ENCODE measurements at places on chromosomes 3 and 15. TPM values are rescaled to one million over a fixed set of nuclear protein-coding genes. Genes with fewer than 3 reads are reported as not detected.
A peak's percentile ranks its signal among the peaks of the same experiment; 100 is the strongest.

DNA sequence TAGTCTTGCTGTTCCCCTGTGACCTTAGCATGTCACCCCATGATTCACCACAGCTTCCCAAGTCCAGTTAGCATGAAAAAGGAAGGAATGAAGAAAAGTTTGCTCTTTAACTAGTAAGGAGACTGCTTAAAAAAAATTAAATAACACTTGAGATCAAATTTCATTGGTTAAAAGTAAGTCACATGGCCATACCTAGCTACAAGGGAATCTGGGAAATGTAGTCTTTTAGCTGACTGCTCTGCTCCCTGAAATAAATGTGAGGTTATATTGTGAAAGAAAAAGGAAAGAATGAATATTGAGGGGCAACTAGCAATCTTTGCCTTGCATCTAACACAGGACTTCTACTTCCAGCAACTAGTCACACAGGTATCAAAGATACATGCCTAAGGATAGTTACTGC is 84.7 kb upstream of the LRRN1 start:
- DNase-seq = no peak

DNA sequence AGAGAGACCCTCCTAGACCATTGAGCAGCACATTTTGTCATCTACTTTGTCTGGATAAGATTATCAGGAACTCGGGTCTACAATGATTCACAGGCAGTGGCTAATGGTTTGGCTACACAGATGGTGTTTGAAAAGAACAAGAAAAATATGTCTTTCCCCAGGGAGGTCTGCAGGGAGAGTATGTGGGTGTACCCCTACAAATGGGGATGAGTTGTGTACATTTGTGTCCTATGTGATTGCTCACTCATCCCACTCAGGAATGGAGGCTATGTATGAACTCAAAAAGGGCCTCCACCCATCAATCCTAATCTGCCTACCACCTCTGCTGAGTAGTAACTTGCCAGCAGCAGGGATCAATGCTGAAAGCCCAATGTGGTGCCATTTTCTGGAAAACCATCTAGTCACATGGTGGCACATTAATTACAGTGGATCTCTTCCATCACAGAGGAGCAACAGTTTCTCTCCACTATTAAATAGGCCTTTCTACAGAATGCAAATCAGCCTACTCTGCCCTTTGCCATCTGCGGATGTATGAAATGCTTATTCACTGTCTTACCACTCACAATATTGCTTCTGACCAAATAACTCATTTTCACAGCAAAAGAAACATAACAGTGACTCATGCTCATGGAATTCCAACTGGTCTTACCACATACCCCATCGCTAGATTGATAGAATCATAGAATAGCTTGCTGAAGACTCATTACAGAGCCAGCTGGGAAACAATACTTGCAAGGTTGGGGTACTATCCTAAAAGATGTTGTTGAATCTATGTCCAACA is 48.3 kb upstream of the TRIM42 start:
- DNase-seq = no peak

- DNase-seq = no peak
Measured at GRCh38 chr15:25394898-25395297, 43.9 kb downstream of the UBE3A start.

DNA sequence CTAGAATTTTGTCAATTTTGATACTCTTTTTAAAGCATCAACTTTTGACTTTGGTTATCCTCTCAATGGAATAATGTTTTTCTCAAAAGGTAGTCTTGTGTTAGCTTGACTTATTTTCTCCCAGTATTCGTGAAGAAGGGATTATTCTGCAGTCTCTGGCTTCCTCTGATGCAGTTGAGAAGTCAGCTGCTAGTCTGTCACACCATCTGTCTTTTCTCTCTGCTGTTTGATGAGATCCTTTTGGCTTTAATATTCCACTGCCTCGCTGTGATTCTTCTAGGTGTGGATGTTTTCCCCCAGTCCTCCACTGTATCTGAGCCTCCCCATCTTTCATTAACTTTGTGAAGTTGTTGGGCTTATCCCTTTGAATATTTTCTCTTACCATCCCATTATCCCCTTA is 141.0 kb downstream of the WDR72 start:
- DNase-seq = no peak

DNA sequence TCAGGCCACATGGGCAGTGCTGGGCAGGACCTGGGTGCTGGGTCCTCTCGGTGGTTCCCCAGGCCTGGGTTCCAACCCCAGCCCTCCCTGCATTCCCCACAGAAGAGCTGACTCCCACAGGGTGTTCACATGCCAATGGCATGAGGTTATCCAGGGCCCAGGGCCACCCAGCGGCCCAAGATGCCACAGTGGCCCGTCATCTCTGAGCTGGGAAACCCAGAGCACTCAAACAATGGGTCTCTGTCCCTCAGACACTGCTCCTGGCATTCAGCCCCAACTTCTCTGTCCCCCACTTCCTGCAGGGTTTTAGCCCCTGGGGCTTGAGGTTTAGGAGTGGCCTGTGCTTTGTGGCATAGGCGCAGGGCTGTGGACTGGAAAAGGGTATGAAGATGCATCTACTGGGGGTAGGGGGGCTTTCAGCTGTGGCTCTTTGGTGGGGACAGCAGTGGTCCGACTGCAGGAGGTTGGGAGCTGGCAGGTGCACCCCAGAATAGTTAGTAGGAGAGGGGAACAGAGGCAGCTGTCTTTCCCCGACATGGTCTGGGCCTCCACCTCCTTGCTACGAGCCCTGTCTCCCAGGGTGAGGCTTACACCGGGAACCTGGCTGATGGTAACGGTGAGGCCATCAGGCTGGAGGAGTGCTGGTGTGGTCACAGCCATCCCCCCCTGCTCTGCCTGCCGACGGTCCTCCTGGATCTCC is 1.7 kb downstream of the CCDC9B start:
- no peak for DNase-seq

- no peak for DNase-seq
Measured at GRCh38 chr3:183300996-183301562, 48.0 kb downstream of the B3GNT5 start.

- no peak for DNase-seq
Measured at GRCh38 chr3:185645596-185646381, 59.7 kb downstream of the SENP2 start.

- peak; percentile 89 for DNase-seq
Measured at GRCh38 chr3:137012097-137012501, 54.3 kb downstream of the IL20RB start.

- no peak for DNase-seq
Measured at GRCh38 chr3:52041118-52041731, 15.1 kb downstream of the DUSP7 start.

DNA sequence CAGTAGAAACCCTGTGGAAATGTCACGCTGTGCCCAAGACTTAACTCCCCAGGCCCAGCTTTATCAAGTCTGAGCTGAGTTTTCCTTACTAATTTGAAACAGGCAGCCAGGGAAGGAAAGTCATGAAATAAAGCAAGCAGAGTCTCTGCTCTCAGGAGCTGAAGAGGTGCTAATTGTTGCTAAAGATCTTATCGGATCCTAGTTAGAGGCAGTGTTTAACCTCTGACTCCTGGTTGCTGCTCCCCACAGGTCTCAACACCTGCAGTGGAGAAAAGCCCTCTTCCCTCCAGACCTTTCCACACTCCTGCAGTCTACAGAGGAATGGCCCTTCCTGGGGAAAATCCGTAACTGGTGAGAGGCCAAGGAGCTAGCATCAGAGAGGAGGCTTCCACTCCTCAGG is 628.2 kb downstream of the NTRK3 start:
- no peak for DNase-seq

- DNase-seq = no peak
Measured at GRCh38 chr3:30605005-30605404, 1.4 kb upstream of the TGFBR2 start.

GRCh38 chr3:45226206-45226915 is at the start of gene TMEM158:
Gene TMEM158 (minus strand): TSS chr3:45226287. CDS start chr3:45226027, 260 bp downstream.
- DNase-seq = no peak

- no peak for DNase-seq
Measured at GRCh38 chr3:125185805-125186204, 26.7 kb downstream of the SLC12A8 start.

Gene ITIH1
- total RNA-seq = not detected

Gene ABHD17C
- total RNA-seq = 3.3 TPM

Gene COL6A5
- total RNA-seq = not detected

Gene ARHGEF3
- 14.7 TPM for total RNA-seq

Gene THBS1
- 277 TPM for total RNA-seq

Gene SMCO1
- total RNA-seq = not detected
